ENCODE measurements at places on chromosomes 7 and 10.

DNA sequence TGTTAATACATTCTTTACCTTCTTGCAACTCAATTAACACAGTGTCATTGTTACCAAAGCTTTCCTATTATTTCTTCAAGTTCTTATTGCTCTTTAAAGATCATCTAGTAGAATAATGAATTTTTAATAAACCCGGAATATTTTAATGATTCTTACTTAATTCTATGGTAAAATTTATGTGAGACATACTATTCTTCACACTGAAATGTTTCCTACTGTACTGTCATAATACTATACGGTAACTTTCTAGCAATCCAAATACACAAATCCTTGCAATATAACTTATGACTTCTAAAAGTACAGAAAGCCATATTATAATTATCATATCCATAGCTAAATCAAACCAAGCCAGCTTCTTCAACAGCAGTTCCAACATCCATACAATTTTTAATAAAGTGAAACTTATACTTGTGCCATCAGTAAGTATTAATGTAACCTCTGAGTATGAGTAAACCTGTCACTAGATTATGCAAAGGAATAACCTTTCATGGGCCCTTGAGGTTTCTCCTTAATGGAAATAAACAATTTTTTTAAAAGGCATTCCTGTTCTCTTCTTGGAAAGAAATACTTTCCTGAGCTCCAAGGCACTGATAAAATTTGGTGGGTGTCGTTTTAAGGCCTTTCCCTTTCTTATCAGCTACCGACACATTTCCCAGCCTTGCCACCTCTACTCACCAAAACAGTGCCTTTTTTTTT, 87.4 kb downstream of the IMMP2L start:
- DNase-seq = no peak

DNA sequence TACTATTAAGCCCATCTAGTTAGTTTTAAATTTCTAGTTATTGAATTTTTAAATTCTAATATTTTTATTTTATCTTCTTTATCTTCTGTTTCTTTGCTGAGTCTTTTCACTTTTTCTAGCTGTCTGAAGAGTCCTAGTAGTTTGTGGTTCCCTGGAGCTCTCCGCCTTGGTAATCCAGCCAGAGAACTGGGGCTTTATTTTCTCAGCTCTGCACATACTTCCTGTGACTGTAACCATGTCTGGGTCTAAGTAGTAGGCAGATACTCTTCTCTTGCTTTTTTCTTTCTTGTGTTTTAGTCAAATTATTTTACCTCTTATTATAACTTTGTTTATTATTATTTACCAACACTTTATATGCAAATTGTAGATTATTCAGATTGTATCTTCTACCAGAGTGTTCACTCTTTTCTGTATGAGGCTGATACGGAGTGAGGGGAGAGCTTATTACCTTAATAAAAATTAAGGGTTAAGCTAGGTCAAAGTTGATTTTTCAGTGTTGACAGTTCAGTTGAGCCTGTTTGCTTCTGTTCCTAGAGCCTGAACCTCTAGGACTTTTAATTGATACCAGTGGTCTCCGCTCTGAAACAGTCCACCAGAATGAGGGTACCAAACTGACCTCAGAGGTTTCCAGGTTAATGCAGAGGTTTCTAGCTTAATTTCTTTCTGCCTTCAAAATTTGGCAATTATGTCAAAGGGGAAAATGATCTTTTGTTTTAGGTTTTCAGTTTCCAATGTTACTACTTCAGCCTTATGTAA, 155.4 kb downstream of the ADK start:
- no peak for DNase-seq

GRCh38 chr7:10779465-10780399, 193.9 kb upstream of the PHF14 start:
- DNase-seq = no peak

DNA sequence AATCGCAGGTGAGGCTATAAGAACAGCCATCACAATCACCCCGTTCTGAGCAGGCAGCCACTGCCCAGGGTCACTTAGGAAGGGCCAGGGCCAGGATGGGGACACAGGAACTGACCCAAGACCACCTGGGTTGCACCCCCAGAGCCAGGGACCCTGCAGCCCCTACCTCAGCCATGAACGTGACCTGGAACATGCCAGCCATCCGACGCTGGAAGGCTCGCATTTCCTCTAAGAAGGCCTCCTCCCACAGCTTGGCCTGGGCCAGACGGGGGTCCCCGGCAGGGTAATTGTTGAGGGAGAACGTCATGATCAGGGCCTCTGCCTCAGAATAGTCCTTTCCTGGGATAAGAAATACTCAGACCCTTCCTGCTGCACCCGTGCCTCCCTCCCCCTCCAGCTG, 5.0 kb downstream of the NPC1L1 start:
- DNase-seq = no peak

DNA sequence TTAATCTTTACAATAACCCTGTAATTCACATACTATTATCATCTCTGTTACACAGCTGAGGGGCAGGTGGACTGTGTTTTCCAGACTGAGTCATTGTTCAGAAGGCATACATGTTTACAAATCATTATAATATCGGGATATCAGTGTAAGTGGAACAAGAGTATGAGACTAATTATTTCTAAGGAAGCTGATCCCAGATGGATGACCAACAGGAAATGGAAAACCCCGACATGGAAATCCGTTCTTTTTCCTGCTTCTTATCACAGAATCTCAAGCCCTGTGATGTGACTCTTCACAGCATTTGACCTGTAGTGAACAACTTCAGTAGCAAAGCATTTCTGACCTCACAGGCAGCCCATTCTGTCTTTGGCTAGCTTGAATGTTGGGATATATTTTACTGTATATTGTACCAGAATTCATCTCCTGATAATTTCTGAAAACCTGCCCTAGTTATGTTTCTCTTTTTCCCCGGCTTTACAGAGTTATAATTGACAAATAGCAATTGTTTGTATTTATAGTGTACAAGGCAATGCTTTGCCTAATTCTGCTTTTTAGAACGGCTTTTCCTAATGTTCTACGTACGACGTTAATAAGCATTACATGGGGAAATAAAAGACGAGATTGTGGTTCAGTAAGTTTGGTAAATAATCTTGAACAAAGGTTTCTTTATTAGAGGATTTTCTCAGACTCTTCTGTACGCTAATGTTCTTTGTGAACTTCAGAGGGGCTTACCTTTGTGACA, 78.6 kb upstream of the SYPL1 start:
- no peak for DNase-seq

DNA sequence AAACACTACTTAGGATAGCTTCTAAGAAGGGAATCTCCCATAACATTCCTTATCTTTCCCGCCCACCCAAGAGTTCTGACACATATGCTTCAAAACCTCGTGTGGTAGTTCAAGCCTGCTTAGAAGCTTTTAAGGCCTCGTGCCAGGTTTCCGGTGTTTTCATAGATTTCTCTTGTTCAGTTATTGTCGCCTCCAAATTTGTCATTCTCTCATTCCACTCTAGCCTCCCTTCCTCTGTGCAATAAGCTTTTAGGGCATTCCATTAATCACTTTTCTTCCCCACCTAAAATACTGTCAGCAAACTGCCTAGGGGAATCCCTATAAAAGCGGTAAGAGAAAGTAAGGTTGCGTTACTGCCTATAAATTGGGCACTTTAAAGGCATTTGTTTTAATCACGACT, 718 bp upstream of the BPGM start:
- DNase-seq = no peak

DNA sequence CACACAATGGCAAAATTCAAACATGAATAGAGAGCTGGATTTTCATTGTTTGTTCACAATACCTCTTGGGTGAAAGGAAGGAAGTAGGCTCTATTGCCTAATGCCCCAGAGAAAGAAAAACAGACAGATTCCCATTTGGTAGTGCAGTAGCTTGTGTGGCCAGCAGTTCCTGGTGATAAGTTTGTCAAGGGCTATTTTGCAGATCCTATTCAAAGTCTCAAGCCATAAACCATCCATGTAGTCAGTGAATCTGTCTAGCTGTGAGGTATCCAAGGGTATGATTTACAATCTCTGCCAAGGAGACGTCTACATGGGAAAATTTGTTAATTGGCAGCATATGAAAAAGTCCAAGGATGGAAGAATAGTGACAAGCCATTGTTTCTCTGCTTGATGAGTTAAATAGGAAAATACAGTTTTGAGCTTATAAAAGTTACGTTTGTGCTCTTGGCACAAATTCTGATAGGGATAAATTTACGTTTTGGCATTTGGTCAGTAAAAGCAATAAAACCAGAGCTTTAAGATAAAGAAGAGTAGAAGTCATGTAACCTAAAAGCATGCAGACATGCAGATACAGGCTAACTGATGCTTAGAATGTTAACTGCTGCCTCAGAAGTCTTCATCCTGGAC, 269.1 kb downstream of the GATA3 start:
- DNase-seq = no peak
